Stimulated activated CD4-positive, alpha-beta T cell treated with anti-CD3 and anti-CD28 coated beads, Interleukin-1b, Interleukin-23, amount 100 ng/mL, for 48 hours (primary cell): ENCODE measurements at places on chromosomes 5 and 9.
A peak's percentile ranks its signal among the peaks of the same experiment; 100 is the strongest.

GRCh38 chr5:39102684-39103155 is 28.5 kb upstream of the RICTOR start:
- no peak for DNase-seq

GRCh38 chr5:76641514-76642120 is 18.4 kb upstream of the F2RL2 start:
- DNase-seq = peak; percentile 63

DNA sequence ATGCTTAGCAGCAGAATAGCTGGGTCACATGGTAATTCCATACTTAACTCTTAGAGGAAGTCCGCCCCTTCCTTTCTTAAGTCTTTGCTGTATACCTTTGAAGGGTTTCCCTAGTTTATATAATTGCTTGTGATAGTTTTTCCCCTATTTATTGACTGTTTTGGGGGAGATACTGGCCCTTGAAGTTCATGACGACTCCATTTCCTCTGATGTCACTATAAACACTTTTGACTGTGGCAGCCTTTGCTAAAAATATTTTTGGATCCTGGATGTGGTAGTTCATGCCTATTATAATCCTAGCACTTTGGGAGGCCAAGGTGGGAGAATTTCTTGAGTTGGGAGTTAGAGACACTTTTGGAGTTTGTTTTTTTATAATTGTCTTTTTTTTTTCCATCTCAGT is 38.4 kb downstream of the NSD1 start:
- DNase-seq = no peak

DNA sequence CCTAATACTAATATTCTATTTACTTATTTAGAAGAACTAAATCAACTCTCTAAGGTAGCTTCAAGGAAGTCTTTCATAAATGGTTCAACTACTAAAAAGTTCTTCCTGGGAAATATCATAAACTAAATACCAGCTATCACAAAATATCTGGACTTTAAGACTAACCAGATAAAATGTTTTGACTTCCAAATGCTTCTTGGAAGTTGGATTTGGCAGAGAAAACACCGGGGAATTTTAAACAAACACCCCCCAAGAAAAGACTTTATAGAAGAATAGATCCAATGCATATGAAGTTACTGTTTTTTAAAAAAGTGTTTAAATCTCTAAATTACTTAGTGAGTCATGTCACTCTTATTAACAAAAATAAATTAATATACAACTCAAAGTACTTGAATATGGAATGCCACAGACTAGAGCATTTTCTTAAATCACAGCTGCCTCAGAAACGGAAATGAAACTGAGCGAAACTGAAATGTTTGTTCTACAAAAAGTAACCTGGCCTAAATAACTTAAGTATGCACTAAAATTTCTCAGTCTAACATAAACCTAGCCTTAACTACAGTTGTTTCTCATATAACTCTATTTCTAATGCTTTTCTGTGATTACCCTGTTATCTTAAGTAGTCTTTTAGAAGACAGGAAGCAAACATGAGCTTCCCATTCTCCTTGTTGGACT is 6.8 kb downstream of the ABCA1 start:
- no peak for DNase-seq

- no peak for DNase-seq
These were observed 274.4 kb downstream of the EFNA5 start for GRCh38 chr5:107396351-107396690.

GRCh38 chr9:264231-264630 is 49.6 kb downstream of the DOCK8 start:
- no peak for DNase-seq

GRCh38 chr9:125948887-125949596 is 201.9 kb downstream of the PBX3 start:
- no peak for DNase-seq

GRCh38 chr5:94281236-94281801 is 337.1 kb downstream of the KIAA0825 start:
- DNase-seq = no peak

DNA sequence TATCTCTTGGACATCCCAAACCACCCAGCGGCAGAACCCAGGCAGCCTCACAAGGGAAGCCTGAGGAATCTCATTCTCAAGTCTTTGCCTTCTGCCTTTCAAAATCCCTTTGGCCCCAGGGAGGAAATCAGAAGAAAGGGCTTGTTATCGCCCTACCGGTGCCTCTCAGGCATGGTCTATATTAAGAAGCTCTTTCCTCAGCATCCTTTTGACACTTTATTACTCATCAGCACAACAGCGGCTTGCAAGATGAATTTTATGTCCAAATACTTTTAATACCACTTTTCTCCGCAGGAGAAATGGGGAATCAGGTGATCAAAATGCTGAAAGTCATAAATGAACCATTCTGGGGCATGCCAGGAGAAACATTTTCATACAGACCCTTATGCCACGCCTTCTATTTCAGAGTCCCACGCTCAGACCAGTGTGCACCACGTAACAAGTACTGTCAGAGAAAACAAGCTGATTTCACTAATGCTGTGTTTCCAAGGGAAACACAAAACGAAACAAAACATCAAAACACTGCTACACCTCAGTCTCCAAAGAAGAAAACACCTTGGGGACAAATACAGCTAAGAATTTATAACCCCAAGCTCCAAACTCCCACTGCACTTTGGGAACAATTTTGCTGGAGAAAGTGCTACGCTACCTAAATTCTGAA is 30.0 kb downstream of the RAPGEF1 start:
- peak; percentile 51 for DNase-seq

GRCh38 chr9:26975728-26976707 is 19.8 kb downstream of the IFT74 start:
- DNase-seq = no peak

GRCh38 chr9:127844821-127845359 is 9.6 kb downstream of the ENG start:
- DNase-seq = no peak

DNA sequence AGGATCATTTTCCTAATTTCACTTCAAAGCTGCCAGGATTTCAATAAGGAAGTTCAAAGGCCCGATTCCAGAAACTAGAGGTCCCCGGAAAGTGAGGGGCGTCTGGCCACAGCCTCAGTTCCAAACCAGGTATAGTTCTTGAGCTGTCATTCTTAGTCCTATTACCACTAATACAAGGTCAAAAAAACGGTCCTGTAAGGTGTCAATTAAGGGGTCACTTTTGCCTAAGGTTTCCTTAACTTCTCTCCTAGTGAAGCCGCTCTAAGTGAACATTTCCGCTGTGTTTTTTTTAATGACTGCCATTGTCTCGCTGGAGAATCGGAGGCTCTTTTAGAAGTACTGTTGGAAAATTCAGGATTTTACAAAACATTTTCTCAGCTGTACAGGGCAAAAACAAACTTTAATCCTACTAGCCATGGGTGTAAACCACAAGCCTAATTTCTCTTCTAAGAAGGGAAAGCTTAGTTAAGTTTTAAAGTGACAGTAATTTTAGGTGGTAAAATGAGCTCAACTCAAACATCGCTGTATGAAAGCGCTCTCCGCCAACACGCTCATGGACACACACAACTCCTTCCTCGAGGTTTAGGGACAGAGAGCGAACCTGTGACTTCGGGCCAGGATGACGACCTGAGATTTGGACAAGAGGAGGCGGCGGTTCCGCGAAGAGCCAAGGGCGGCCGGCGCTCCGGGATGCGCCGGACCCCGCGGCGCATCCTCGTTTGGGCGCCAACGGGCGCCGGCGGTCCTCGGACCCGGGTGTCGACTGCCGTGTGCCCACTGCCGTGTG is 76.7 kb upstream of the IFNE start:
- DNase-seq = peak; percentile 8

DNA sequence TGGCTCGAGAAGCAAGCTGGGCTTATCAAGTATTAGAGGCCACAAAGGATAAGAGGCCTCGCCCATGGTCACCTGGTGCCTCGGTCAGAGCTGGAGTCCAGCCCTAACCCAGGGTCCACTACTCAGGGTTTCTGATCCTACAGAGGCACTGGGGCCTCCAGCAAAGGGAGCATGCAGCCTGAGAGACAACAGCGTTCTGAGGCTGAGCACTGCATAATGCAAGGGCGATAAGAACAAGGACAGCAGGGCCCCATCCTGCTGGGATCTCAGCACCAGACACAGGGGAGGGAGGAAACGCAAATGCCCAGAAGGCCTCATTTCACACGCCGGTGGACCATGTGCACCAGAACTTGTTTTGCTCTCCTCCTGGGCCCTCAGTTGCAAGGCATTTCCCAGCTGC is 63.0 kb downstream of the C5orf15 start:
- DNase-seq = no peak

DNA sequence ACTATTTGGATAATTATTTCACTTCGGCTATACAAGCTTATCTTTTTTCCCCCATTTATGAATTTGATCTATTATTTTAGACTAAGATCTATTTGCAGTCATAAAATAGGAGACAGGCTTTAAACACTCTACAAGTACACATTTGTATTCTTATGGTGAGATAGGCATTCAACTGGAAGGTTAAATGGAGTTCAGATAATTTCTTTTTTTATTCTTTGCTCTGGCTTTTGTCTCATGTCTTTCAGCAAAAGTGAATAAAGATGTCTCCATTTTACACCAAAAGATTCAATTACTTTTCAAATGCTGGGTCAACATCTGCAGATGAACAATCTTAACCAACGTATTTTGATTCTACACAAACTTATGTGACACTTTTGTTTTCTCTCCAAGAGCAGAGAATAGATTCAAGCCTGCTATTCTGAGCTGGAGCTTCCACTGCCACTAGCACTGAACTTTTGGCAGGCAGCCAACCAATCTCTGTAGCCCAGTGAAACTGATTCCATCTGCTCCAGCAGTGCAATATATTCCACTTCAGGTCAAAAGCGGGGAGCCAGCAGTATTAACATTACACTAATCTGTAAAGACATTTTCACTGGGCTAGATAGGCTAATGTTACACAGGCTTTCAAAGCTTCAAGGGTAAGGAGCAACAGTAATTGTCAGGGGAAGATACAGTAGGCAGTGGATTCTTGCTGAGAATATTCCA is 452.0 kb upstream of the ZNF608 start:
- no peak for DNase-seq
